ENCODE measurements at places on chromosomes 1 and 21.

DNA sequence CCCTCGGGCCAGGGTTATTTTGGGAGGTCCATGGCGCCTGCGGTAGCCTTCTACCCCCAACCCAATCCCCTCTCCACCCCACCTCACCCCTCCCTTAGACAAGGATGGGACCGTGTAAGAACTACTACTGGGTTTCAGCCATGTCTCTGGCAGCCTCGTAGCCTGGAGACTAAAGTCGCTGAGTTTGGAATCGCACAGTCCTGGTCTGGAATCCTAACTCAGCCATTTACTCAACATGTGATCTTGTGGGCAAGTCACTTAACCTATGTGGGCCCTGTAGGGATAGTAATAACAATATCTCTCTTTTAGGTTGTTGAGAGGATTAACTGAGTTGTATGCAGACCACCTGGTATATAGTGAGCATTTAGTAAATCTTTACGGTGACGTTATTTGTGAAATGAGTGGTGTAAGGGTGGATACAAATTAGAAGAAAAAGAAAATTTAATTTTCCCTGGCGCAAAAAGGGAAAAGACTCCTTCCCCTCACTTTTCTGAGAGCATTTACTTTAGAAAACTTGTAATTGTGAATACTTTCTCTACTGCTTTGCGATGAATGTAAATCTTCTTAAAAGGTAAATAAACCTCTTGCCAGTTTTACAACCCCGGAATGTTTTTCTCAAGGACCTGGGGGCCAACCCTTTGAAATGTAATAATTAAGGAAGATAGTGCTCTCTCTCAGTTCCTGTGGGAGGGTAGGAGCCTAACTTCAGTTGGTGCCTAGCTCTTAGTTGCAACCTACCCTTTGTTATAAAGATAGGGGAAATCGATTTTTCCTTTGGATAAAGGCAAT lies 615 bp upstream of the MRPS15 start:
- no peak for DNase-seq

- DNase-seq, result no peak
Observed at GRCh38 chr1:28905921-28906666, 8.3 kb upstream of the EPB41 start.

DNA sequence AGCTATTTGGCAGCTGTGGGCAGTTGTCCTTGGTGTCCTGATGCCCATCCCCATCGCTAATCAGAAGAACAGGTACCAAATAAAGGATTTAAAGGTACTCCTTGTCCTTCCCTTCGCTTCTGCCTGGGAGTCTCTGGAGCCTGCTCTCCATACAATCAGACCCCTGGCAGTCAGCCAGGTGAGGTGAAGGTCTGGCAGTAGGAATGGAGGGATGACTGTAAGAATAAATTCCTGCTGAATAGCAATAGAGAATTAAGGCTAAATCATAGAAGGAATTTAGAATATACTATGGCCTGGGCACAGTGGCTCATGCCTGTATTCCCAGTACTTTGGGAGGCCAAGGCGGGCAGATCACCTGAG lies 9.2 kb downstream of the THBS3 start:
- peak; percentile 16 for DNase-seq

- DNase-seq, result peak; percentile 75
Observed at GRCh38 chr1:32703479-32704291, 1.1 kb upstream of the SYNC start.

DNA sequence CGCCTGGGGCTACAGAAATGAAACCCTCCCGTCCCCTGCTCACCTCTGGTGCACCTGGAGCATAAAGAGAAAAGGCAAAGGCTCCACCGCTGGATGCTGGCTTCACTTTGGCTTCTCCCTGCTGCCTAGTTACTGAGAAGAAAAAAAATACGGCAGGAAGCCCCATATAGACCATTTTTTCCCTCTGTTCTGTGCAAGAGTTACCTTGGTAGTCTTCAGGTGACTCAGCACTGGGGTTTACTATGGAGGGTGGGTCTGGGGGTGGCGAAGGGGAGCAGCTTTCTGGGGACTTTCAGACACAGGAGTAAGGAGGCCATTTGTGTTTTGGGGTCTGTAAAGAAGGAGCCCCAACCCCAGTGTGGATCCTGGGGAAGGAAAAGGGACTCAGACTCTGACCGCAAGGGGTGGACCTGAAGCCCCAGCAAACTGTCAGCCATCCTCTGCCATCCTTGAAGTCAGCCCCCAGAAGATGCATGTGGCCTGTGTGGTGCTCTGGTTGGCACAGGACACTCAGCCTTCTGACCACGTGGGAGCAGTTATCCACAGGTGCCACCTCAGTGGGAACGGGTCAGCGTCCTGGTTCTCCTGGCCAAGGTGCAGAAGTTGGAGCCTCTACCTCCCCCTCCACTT lies 25.9 kb upstream of the EPS8L3 start:
- no peak for DNase-seq

GRCh38 chr1:54499360-54500106 lies 48.5 kb upstream of the ACOT11 start:
- peak; percentile 47 for DNase-seq

GRCh38 chr1:68120136-68120791 lies 69.8 kb upstream of the DIRAS3 start:
- peak; percentile 50 for DNase-seq
